ENCODE measurements at places on chromosomes 6 and 20.

GRCh38 chr6:166775923-166776220, 148.8 kb upstream of the RPS6KA2 start:
- DNase-seq, result no peak

DNA sequence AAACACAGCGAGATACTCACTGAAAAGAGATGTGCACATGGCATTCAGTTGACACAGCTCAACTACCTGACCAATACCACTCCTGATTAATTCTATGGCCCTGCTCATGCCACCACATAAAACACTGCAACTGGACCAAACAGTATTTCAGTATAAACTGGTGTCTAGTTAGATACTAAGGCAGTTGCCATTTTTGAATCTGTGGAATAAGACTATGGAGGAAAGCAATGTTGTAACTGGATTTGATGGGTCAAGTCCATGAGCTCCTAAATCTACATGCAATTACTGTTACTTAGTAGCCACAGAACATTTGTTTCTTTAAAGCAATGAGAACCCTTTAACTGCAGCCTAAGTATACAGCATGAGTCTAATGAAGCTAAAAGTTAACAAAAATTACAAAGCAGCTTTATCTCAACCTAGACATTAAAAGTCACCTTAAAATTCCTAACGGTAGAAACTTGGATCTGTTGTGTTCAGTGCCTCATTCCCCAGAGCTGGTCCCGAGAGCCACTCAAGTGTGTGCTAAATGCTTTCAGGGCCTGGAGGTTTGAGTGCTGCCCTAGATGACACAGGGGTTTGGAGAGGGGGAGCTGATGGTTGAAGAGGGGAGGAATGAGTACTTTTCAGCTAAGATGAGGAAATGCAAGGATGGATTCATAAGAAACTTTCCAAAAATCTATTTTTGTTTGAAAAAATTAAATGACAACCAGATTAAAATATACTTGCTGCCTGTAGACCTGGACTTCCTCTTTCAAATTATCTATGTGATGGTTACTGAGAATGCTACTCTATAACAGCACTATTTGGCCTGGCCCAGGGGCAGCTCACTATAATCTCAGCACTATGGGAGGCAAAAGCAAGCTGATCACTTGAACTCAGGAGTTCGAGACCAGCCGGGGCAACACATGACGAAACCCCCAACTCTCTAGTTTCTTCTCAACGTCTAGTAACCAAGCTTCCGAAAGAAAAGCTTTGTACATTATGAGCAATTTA, 15.6 kb downstream of the SNX5 start:
- DNase-seq, result no peak

DNA sequence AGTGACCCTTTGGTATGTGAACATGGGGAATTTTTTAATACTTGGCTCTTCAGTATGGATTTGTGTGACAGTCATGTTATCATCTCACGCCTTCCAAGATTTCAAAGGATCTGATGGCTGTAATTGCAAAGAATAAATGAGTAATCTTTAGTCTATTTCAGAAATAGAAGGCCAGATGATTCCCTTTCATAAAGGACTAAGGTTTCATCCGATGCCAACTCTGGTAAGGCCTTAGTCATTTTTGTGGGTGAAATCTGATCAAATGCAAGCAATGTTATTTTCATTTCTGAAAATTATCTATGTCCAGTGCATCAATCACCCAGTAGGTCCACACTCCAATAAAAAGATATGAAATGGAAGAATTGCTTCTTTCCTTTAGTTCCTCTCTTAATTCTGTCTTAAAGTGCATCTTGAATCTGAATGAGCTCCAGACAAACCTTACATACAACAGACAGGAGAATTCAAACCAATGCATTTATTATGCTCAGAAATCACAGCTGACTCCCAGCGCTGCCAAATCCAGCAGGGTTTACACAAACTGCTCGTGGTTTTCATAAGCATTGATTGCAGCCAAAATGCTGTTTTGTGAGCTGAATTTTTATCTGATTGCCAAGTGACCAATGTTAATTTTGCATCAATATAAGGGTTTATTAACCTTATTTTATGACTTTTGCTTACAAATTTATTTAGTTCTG, 565.2 kb upstream of the MARCKS start:
- peak; percentile 41 for DNase-seq

- DNase-seq, result no peak
Measured at GRCh38 chr6:11589261-11589660, 51.7 kb downstream of the TMEM170B start.

DNA sequence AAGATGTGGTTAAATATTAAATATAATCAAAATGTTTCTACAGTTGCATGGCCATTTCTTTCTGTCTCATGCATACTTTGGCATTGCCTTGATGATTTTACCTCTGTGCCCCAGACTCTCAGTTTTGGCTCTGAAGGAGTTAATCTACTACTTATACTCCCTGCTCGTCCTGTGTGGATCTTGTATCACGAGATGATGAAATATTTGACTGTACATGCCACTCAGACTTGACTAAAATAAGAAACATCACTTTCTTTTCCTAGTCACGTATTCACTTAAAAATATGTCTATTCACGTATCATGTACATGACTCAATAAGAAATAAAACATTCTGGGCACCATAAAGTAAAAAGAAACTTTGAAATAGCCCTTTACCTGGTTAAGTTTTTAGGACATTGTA, 397.7 kb downstream of the RFPL4B start:
- DNase-seq, result no peak

- no peak for DNase-seq
Measured at GRCh38 chr6:166862287-166862977, 93.9 kb downstream of the RNASET2 start.

- DNase-seq, result no peak
Measured at GRCh38 chr6:107488875-107489635, 862 bp upstream of the SOBP start.

GRCh38 chr6:14240411-14241166, 123.0 kb downstream of the CD83 start:
- no peak for DNase-seq

DNA sequence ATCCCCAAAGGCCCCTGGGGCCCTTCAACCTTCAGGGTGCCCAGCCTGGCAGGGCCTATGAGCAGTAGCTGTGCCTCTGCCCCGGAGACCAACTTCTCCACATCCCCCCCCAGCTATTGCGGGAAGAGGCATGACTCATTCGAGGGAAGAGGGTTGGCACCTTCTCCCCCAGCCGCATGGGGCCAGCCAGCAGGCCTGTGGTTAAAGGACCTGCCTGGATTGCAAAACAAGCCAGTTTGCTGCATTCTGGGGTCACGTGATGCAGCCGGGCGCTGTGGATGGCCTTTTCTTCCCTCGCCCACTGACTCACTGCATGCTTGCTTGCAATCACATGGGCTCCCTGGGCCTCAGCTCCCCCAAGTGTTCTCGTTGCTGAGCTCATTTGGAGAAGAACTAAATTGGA, 182.5 kb downstream of the MAFB start:
- DNase-seq, result peak; percentile 100

DNA sequence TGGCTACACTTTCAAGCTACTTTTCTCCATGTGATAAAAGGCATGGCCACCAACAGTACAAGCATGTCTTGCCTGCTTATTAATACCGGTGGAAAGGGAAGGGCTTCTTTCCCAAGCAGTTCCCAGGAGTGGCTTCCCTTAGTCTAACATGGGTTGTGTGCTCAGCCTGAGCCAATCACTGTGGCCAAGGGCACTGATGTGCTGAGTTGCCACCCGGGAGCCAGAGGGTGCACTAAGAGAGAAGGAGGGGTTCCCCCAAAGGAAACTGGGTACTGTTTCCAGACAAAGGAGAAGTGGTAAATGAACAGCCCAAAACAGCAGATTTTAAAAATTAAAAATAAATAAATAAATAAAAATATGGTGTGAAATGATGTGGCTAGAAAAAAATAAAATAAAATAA, 68.5 kb downstream of the BANF2 start:
- DNase-seq, result no peak

- DNase-seq, result no peak
Measured at GRCh38 chr6:2181567-2181966, 63.8 kb downstream of the GMDS start.

GRCh38 chr20:53890443-53891305, 179.7 kb downstream of the BCAS1 start:
- DNase-seq, result no peak

DNA sequence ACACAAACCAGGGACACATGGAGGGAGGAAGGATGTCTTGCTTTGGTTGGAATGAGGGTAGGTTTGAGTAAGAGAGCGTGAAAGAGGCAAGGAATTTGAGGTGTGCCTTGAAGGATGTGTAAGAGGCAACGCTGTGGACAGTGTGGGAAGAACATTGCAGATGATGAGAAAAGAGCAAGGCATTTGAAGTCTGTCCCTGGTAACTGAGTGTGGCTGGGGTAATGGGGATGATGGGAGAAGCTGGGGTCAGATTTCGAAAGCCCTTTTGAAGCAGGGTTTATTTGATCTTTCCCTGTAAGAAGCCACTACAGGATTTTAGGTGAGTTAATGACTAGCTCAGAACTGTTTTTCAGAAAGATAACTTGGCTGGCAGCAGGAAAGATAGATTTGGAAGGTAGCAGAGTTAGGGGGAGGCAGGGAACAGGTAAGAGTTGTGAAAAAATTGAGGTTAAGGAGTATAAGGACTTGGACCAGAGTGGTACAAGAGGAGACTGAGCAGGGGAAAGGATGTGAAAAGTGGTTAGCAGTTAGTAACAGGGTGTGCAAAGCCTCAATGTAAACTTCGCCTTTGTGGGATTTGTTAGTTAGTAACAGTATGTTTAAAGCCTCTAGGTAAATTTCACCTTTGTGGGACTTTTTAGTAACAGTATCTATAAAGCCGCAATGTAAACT, 17.7 kb downstream of the UTRN start:
- no peak for DNase-seq

- DNase-seq, result no peak
Measured at GRCh38 chr6:45987856-45988255, 27.8 kb downstream of the CLIC5 start.

GRCh38 chr20:53884859-53885541, 185.4 kb downstream of the BCAS1 start:
- no peak for DNase-seq

DNA sequence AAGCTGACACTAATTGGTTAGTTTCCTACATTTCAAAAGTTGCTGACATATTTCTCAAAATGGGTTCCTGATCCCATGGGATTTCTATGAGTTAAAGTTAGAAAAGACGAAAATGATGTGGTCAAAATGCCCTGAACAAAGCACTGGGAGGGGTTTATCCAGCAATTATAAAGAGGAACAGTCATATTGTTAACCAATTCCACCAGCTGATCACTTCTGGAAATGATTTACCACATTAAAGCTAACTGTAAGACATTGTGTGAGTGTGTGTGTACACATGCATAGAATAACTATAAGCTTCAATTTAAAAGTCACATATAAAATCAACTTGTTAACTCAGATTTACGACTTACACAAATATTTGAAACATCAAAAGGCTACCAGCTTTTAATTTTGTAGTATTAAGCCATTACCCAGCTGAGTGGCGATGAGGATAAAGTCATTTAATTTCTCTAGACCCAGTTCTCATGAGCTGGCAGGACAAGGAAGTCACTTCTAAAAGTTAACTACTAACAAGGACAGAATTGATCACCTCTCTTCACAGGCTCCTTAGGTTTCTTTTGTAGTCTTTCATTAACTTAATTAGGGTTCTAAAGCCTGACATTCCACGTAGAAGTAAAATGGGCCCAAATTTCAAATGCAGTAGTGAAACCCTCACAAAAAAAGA, 40.4 kb downstream of the MAN1A1 start:
- DNase-seq, result peak; percentile 61

DNA sequence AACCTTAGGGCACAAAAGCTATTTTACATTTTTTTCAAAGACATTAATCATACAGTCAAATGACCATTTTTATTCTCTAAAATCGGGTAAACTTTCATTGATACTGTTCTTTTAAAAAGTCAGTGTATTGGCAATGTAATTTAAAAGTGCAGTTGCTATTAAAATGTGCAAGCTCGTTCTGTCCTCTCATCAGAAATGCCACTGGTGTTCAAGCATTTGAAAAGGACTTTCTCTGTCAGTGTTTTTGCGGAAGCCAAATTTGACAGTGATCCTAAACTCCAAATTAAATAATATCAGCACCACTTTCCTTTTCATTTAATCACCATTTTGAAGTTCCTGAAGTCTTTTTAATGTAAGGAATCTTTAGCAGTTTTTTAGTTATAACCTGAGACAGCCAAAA, 69.6 kb downstream of the AFG1L start:
- DNase-seq, result no peak

DNA sequence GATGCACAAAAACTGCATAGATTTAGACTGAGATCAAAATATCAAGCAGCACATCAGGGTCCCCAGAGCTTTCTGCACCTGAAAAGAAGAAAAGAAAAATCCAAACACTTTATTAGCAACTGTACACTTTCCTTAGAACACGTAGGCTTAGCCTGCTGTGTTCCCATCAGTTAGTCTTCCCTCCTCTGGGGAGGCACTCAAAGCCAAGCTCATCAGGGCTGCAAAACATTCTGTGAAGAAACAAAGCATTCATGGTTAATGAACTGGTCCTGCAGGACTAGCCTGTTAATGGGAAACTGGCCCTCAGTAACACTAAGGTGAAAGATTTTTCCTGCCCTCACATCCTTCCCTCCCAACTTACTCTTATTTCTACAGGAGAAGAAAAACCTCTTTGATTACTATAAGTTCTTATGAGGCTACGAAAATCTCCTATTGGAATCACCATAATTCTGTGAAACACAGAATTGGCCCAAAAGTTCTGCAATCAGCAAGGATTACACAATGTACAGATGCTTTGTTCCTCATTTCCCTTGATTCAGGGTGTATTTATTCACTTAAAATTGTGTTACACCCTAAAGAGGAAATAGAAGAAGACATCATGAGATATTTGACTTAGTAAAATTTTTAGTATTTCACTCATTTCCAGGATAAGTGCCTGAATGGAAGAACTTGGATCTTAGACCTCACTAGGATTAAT, 901.0 kb upstream of the MAP3K7 start:
- DNase-seq, result no peak

GRCh38 chr6:158485431-158485830, 74.5 kb upstream of the TMEM181 start:
- DNase-seq, result no peak

DNA sequence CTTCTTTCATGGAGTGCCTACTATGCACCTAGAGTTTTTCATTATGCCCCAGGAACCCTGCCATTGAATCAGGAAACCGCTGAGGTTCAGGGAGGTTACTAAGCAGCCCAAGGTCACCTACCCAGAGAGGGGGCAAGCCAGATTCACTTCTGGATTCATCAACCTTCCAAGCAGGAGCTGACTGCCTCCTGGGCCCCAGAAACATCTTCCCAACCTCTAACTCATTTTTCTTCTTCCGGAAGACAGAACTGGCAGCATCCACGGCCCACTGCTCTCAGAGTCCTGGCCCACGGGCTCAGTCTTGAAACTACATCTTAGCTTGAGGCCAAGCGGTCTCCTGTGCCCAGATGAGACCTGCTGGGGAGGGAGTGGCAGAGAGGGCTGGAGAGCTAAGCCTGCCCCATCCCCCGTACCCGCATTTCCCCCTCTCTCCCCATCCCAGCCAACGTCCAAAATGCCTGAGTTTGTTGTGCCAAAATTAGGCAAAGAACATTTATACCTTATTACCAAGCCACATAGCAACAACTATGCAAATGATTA, 281.0 kb downstream of the CDC5L start:
- DNase-seq, result no peak

Measured in stromal cell of bone marrow (primary cell).